ENCODE measurements at places on chromosomes 12 and 14. TPM values are rescaled to one million over a fixed set of nuclear protein-coding genes. Genes with fewer than 3 reads are reported as not detected.

The SLC17A8 gene
- not detected for total RNA-seq

The MYF6 gene
- not detected for total RNA-seq

The KIF5A gene
- under 0.01 TPM for total RNA-seq

The C12orf60 gene
- total RNA-seq, result 1.3 TPM

The MGAT2 gene
- 72.4 TPM for total RNA-seq

The TDP1 gene
- 25.3 TPM for total RNA-seq

The CARMIL3 gene
- total RNA-seq, result not detected

The GLI1 gene
- 0.45 TPM for total RNA-seq

The ERGIC2 gene
- total RNA-seq, result 47.9 TPM

The LRIG3 gene
- total RNA-seq, result 67.8 TPM
